ENCODE measurements at places on chromosomes 12 and 14.

- DNase-seq: no peak
These were observed 86.4 kb downstream of the STAB2 start for GRCh38 chr12:103673487-103673886.

GRCh38 chr12:104294927-104295668 lies 8.4 kb upstream of the EID3 start:
- DNase-seq: no peak

GRCh38 chr14:80658155-80658554 lies 283.4 kb downstream of the CEP128 start:
- no peak for DNase-seq

- DNase-seq: no peak
These were observed 16.2 kb downstream of the KIF21A start for GRCh38 chr12:39426636-39427240.

- no peak for DNase-seq
These were observed 377.5 kb downstream of the EGLN3 start for GRCh38 chr14:33573301-33573880.

Measured in KBM-7 (cell line).